ENCODE measurements at places on chromosomes 16 and 17.

DNA sequence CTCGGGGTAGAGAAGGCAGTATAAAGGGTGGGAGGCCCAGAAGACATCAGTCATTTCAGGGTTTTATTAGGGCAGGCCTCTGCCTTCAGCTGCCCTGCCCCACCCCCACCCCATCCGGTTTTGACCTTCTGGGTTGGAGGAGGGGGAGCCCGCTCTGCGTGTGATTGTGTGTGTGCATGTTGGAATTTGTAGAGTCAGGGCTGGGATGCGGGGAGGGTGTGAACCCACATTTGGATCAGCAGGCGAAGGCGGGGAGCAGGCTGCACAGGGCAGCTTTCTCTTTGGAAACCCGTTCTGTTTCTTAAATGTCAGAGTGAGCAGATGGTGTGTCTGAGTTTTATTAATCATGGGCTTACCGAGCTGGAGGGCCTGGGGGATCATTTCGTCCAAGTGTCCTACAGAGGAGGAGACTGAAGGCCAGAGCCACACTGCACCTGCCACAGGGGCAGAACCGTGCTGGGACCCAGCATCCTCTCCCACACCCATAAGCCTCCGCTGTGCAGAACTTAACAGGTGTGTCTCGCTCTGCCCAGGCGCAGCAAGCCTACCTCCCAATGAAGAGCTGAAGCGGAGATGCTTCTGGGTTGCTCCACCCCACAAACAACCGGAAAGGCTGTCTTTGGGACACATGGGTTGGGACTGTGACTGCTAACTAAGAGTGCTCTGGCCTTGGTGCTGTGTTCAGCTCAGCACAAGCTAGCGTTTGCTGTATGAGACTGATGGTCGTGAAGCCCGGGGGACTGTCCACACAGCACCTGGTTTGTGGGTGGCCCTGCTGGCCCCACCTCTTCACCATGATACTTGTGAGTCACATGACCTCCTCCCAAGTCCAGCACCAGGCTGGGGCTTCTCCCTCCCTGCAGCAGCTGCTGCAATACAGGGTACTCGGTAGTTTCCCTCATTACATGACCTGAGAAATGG is 70.9 kb upstream of the GSE1 start:
- no peak overlapping the region for H3K4me3 ChIP-seq
- H3K36me3 ChIP-seq, result no peaks in the 10 kb centered on the region
- DNase-seq, result no peak
- H3K27me3 ChIP-seq, result no peaks in the 10 kb centered on the region
- no peak overlapping the region for H3K27ac ChIP-seq

DNA sequence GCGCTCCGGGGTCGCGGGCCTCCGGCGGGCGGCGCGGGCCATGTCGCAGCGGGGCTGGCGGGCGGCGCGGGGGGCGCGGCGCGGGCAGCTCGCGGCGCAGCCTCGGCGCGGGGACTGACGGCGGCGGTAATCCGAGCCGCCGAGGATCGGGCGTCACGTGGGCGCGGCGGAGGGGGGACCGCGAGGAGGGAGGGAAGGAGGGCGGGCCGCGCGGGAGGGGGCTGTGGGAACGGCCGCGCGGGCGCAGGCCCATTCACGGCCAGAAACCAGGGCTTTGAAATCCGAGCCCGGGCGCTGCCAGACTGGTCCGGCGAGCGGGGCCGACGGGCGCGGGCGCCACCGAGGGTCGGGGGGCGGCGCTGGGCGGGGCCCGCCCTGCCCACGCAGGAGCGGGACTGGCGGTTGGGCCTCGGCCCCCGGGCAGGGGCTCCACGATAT is at the start of gene MTSS2:
TSS of gene MTSS2 (minus strand) at position 116 of the 438 bp plus-strand sequence. CDS start 262 bp downstream, outside the sequence.
- H3K27me3 ChIP-seq, result no peaks in the 10 kb centered on the region
- no peaks in the 10 kb centered on the region for H3K36me3 ChIP-seq
- H3K4me1 ChIP-seq, result peaks cover 94% of the 10 kb centered on the region
- no peak for DNase-seq
- peak within 1 kb of the TSS; percentile 91 for H3K27ac ChIP-seq
- peak within 1 kb of the TSS; percentile 85 for H3K4me3 ChIP-seq

- H3K27ac ChIP-seq, result peak within 1 kb of the TSS; percentile 68
- no peaks in the 10 kb centered on the region for H3K27me3 ChIP-seq
- no peak within 1 kb of the TSS for H3K4me3 ChIP-seq
- peaks cover 45% of the 10 kb centered on the region for H3K4me1 ChIP-seq
Observed at GRCh38 chr16:53052519-53053501, at the start of gene CHD9NB. TSS of gene CHD9NB (minus strand) at chr16:53052897. CDS start at chr16:53044158, 8,739 bp downstream.

DNA sequence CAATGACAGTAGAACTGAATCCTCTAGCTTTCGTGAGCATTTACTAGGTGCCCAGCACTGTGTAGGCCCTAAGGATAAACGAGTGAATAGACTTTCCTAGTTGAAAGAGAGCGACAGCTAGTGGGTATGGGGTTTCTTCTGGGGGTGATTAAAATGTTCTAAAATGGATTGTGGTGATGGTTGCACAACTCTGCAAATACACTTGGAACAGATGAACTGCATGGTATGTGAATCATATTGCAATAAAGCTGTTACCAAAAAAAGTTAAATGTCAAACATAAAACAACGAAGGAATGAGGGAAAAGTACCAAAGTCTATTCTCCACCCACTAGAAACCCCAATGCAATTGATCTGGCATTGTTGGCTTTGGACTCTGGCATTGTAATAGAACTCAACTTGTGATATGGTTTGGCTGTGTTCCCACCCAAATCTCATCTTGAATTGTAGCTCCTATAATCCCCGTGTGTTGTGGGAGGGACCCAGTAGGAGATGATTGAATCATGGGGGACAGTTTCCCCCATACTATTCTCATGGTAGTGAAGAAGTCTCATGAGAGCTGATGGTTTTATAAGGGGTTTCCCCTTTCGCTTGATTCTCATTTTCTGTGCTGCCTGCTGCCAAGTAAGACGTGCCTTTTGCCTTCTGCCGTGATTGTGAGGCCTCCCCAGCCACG is 70.5 kb downstream of the MARF1 start:
- no peak for DNase-seq
- H3K27me3 ChIP-seq, result no peaks in the 10 kb centered on the region
- H3K4me1 ChIP-seq, result peaks cover 28% of the 10 kb centered on the region
- no peak overlapping the region for H3K27ac ChIP-seq
- no peaks in the 10 kb centered on the region for H3K36me3 ChIP-seq

DNA sequence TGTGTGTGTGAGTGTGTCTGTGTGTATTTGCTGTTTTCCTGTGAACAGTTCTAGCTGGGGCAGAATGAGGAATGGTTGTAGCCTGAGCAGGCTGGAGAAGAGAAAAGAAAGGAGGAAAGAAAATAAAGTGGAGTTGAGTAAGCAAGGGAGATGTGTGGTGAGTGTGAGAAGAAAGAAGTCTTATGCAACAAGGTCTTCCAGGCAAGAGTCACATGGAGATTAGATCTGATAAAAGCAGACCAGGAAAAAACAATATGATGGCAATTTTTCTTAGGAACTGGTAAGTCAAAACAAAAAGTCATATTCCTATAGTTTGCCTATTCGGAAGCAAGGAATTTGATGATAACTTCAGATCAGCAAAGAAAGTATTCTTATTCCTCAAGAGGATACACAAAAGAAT is 125.0 kb downstream of the HS3ST3A1 start:
- H3K4me1 ChIP-seq, result no peaks in the 10 kb centered on the region
- no peak overlapping the region for H3K27ac ChIP-seq
- H3K4me3 ChIP-seq, result no peak overlapping the region
- no peaks in the 10 kb centered on the region for H3K27me3 ChIP-seq
- no peaks in the 10 kb centered on the region for H3K36me3 ChIP-seq
- DNase-seq, result no peak

- peak overlapping the region; percentile 55 for H3K4me3 ChIP-seq
- peak; percentile 89 for DNase-seq
Observed at GRCh38 chr16:53098526-53099317, 43.9 kb downstream of the CHD9 start.

GRCh38 chr17:61088556-61088955 is 311.1 kb upstream of the TBX2 start:
- no peaks in the 10 kb centered on the region for H3K27me3 ChIP-seq
- no peaks in the 10 kb centered on the region for H3K4me1 ChIP-seq
- H3K27ac ChIP-seq, result no peak overlapping the region
- H3K4me3 ChIP-seq, result no peak overlapping the region
- no peak for DNase-seq
- H3K36me3 ChIP-seq, result no peaks in the 10 kb centered on the region

- H3K27me3 ChIP-seq, result no peaks in the 10 kb centered on the region
Observed at GRCh38 chr16:83125999-83126568, 499.3 kb downstream of the CDH13 start.

- no peak overlapping the region for H3K4me3 ChIP-seq
- peaks cover 31% of the 10 kb centered on the region for H3K36me3 ChIP-seq
- peaks cover 54% of the 10 kb centered on the region for H3K4me1 ChIP-seq
- peak; percentile 84 for DNase-seq
Observed at GRCh38 chr17:81291662-81292061, 3.4 kb downstream of the SLC38A10 start.

GRCh38 chr16:84013787-84014569 is 28.6 kb downstream of the SLC38A8 start:
- DNase-seq, result no peak
- H3K27me3 ChIP-seq, result no peaks in the 10 kb centered on the region
- H3K4me3 ChIP-seq, result no peak overlapping the region
- H3K27ac ChIP-seq, result no peak overlapping the region
- H3K36me3 ChIP-seq, result no peaks in the 10 kb centered on the region

GRCh38 chr17:49364119-49364518 is 2.1 kb upstream of the ZNF652 start:
- no peak overlapping the region for H3K27ac ChIP-seq
- H3K4me1 ChIP-seq, result peaks cover 28% of the 10 kb centered on the region
- H3K4me3 ChIP-seq, result no peak overlapping the region

DNA sequence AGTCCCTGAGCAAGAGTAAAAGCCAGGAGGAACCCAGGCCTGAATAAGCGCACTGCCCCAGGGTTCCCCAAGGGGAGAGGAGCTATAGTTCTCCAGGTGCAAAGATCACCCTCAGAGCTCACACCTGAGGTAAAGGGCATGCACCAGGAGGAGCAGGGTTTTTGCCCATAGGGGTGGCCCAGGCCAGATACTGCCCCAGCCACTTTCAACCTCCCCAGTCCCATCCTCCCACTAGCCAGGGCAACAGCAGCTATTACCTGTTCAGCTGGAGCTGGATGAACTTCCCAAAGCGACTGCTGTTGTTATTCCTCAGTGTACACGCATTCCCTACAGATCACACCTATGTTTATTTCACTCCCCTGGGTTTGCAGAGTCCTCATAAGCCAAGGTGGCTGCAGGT is 19.8 kb downstream of the MYO19 start:
- H3K27me3 ChIP-seq, result no peaks in the 10 kb centered on the region
- peak; percentile 21 for DNase-seq

- peaks cover 71% of the 10 kb centered on the region for H3K4me1 ChIP-seq
- peak overlapping the region; percentile 20 for H3K4me3 ChIP-seq
Observed at GRCh38 chr16:31453255-31454204, 5.8 kb upstream of the ARMC5 start.

- no peaks in the 10 kb centered on the region for H3K27me3 ChIP-seq
- H3K4me1 ChIP-seq, result no peaks in the 10 kb centered on the region
- DNase-seq, result no peak
- no peaks in the 10 kb centered on the region for H3K36me3 ChIP-seq
Observed at GRCh38 chr17:51319186-51319585, 58.8 kb downstream of the UTP18 start.

DNA sequence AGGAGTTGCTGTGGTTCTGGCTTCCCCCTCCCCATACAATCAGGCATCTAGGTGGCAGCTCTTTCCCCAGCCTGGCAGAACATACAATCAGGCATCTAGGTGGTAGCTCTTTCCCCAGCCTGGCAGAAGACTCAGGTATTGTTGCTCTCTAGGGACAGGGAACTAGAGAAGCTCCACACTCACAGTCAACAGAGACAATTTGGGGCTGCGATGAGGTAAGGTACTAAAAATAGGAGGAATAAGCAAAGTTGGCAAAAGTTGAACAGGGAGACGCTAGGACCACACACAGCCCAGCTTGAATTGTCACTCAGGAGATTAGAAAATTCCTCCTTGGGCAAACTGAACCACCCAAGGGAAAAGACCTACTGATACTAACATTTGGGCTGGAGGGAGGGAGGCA is 315.5 kb upstream of the CDH5 start:
- no peaks in the 10 kb centered on the region for H3K4me1 ChIP-seq
- no peaks in the 10 kb centered on the region for H3K36me3 ChIP-seq
- no peaks in the 10 kb centered on the region for H3K27me3 ChIP-seq
- H3K4me3 ChIP-seq, result no peak overlapping the region

DNA sequence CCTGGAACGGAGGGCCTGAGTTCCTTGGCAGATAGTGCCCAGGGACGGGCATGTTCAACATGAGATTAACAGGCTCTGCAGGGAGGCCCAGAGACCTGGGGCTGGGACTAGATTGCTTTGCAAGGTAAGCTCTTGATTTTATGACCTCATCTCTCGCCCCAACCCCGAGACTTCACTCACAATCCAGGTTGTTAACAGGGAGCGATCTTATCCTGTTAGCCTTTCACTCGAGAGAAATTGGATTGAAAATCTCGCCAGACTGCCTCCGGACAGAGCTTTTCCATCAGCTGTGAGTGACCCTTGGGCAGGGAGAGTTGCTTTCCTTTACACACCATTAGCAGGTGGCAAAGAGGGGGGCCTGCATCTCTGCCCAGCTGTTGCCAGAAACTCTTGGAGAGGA is 521.7 kb upstream of the EEF2KMT start:
- peaks cover 9% of the 10 kb centered on the region for H3K27me3 ChIP-seq
- no peaks in the 10 kb centered on the region for H3K36me3 ChIP-seq
- H3K4me1 ChIP-seq, result no peaks in the 10 kb centered on the region
- H3K27ac ChIP-seq, result no peak overlapping the region
- no peak overlapping the region for H3K4me3 ChIP-seq

DNA sequence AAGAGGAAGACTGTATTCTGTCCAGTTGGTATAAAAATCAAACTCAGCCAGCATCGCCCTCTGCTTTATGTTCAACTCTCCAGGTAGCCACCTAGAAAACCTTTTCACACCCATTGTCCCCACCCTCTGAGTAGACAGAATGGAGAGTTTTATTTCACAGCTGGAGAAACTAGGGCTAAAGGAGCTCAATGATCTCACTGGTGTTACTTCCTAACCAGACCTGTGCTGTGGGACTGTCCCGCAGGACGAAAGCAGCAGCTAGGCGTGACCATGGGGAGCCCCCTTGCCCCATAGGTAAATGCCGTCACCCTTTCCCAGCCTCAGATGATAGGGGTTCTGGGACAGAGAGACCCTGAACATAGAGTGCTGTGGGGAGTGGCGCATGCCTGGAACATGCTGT is 67.7 kb downstream of the CYLD start:
- H3K36me3 ChIP-seq, result no peaks in the 10 kb centered on the region
- no peak overlapping the region for H3K27ac ChIP-seq
- peaks cover 4% of the 10 kb centered on the region for H3K4me1 ChIP-seq

- peaks cover 5% of the 10 kb centered on the region for H3K36me3 ChIP-seq
- H3K4me3 ChIP-seq, result no peak overlapping the region
- DNase-seq, result no peak
- H3K27ac ChIP-seq, result no peak overlapping the region
- H3K27me3 ChIP-seq, result no peaks in the 10 kb centered on the region
- peaks cover 14% of the 10 kb centered on the region for H3K4me1 ChIP-seq
Observed at GRCh38 chr17:46020023-46020761, 21.1 kb downstream of the STH start.

GRCh38 chr17:75774471-75774990 is 9.5 kb upstream of the GALK1 start:
- H3K36me3 ChIP-seq, result peaks cover 35% of the 10 kb centered on the region
- no peaks in the 10 kb centered on the region for H3K27me3 ChIP-seq
- H3K4me3 ChIP-seq, result no peak overlapping the region
- DNase-seq, result no peak
- H3K4me1 ChIP-seq, result peaks cover 26% of the 10 kb centered on the region

- no peak overlapping the region for H3K4me3 ChIP-seq
- H3K27me3 ChIP-seq, result no peaks in the 10 kb centered on the region
Observed at GRCh38 chr16:70747703-70748631, 53.0 kb downstream of the VAC14 start.

GRCh38 chr16:19659554-19659953 is 58.5 kb downstream of the KNOP1 start:
- H3K36me3 ChIP-seq, result peaks cover 19% of the 10 kb centered on the region
- no peak overlapping the region for H3K27ac ChIP-seq
- DNase-seq, result no peak
- H3K4me3 ChIP-seq, result no peak overlapping the region
